ENCODE measurements at places on chromosomes 4 and X. TPM values are rescaled to one million over a fixed set of nuclear protein-coding genes. Genes with fewer than 3 reads are reported as not detected.

Gene JAKMIP1
- total RNA-seq, result 2.8 TPM

DNA sequence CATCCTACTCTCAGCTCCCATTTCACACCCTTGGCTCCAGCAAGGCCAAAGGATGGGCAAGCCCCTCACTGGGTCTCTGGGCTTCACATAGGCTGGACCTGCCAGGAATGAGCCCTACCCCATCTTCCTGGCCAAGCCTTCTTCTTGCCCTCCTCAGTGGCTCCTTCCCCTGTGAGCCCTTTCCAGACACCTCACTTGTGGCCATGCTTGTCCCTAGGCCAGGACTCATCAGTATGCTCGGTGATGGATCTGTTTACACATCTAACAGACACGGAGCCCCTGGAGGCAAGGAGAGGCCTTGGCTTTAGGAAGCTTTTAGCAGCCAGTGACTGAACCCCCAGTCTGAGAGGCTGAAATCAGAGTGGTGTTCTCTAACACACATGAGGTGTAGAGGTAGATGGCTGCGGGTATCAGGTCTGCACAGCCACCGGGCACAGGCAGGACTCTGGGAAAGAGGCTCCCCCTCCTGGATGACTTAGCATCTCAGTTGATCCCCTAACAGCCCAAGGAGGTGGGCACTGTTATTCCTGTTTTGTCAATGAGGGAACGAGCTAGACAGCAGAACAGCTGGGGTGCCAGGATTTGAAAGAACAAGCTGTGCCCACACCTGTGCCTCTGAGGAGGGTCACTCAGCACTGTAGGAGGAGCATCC lies 44.8 kb downstream of the PPP2R2C start:
- DNase-seq, result no peak

- no peak for DNase-seq
Measured at GRCh38 chr4:18961879-18962278, 940.3 kb upstream of the LCORL start.

Gene UGT2B17
- not detected for total RNA-seq

- peak; percentile 68 for DNase-seq
Measured at GRCh38 chr4:146243141-146243882, 29.0 kb downstream of the REELD1 start.

DNA sequence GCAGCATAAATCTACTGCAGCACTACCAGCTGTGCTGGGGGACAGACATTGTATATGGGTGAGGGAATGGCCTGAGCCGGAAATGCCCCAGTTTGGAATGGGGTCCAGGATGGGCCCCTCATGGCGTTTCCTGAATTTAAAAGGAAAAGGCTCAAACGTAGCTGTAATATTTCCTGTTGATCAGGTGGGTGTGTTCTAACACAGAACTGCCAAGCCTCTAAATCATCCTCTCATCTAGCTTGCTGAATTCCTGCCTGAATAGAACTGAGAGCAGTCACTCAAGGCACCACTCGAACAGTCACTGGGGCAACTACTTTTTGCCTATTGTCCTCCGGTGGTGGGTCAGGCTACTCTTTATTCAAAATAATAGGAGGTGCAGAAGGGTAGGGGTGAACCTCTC lies 28.7 kb downstream of the ADH6 start:
- no peak for DNase-seq

- no peak for DNase-seq
Measured at GRCh38 chrX:68332201-68332731, 101.0 kb downstream of the OPHN1 start.

DNA sequence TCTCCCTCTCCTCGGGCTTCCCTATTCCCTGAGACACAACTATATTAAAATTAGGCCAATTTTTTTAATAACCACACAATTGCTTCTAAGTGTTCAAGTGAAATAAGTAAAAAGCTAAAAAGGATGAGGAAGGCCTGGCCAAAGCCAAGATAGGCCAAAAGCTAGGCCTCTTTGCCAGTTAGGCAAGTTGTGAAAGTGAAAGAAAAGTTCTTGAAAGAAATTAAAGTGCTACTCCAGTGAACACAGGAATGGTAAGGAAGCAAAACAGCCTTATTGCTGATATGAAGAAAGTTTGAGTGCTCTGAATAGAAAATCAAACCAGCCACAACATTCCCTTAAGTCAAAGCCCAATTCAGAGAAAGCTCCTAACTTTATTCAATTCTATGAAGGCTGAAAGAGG lies 114.2 kb upstream of the FAT4 start:
- no peak for DNase-seq
